HL-60 (cell line): ENCODE measurements at places on chromosomes 5 and 9.

GRCh38 chr9:76049341-76049740, 158.9 kb downstream of the PCSK5 start:
- no peak for DNase-seq

- no peak for DNase-seq
Observed at GRCh38 chr9:14096258-14096922, 217.6 kb downstream of the NFIB start.

GRCh38 chr5:31124651-31125305, 68.7 kb upstream of the CDH6 start:
- no peak for DNase-seq

- DNase-seq, result no peak
Observed at GRCh38 chr5:147200004-147200403, 34.8 kb upstream of the STK32A start.

GRCh38 chr5:55742778-55743177, 4.9 kb downstream of the DDX4 start:
- DNase-seq, result no peak

GRCh38 chr5:95923918-95924544, 37.6 kb downstream of the ELL2 start:
- DNase-seq, result no peak
